NB4 (cell line): ENCODE measurements at places on chromosomes 1 and 21.

- no peak for DNase-seq
Measured at GRCh38 chr1:26353976-26354820, at the start of gene CRYBG2. Gene CRYBG2, minus strand, starts transcription at chr1:26354130. Its CDS starts 7,473 bp downstream, at chr1:26346657.

GRCh38 chr21:15309721-15310120, 244.9 kb upstream of the NRIP1 start:
- no peak for DNase-seq

GRCh38 chr1:228336308-228337030, 70.2 kb downstream of the TRIM11 start:
- DNase-seq: no peak

- no peak for DNase-seq
Measured at GRCh38 chr21:30306884-30307283, 13.2 kb downstream of the KRTAP26-1 start.

- no peak for DNase-seq
Measured at GRCh38 chr1:162021124-162021523, 2.5 kb downstream of the OLFML2B start.

DNA sequence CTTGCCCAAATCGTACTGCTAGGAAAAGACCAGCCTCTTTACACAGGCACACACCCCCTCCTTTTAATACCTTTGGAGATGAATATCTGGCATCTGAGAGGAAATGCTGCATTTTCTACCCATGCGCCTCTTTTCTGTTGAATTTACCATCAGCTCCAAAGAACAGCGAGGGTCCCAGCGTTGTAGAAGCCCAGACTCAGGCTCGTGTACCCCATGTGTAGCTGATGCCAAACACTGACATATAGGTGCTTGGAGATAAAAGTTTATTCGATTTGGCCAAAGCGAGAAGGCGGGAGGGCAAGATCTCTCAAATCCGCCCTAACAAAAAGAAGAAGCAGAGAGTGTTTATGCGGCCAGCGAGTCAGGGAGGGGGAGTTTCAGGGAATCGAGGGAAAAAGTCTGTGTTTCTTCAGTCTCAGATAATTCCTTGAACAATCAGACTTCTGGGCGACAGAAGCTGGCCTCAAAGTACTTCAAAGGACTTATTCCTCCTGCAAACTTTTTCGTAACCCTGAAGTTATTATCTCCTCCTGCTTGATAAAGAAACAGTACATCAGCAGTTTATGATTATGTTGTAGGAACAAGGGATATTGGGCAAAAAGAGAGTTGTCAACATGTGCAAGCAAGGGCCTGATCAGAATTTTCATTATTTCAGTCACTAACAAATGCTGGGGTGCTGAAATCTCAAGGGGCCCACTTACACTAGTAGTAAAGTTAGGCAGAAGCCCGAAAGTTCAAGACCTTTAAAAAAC, 642 bp upstream of the CREG1 start:
- DNase-seq: peak; percentile 45

GRCh38 chr21:41065539-41065938, 102.4 kb upstream of the BACE2 start:
- DNase-seq: no peak

- DNase-seq: no peak
Measured at GRCh38 chr1:39892601-39893595, 8.8 kb downstream of the MYCL start.

DNA sequence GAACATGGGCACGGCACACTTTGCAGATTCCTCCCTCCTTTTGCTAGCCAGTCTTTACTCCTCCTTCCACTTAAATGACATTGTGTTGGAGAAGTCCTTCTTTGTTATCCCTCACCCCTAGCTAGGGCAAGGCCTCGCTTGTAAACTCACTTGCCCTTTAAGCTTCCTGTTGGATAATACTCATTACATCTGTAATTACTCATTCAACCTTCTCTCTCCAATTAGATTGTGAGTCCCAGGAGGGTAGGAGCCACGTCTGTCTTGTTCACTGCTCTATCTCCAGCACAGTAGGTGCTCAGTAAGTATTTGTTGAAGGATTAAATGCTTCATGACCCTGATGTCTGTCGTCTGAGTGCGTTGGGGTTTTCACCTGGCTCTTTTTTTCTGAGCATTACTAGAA, 98.7 kb upstream of the USP24 start:
- no peak for DNase-seq

DNA sequence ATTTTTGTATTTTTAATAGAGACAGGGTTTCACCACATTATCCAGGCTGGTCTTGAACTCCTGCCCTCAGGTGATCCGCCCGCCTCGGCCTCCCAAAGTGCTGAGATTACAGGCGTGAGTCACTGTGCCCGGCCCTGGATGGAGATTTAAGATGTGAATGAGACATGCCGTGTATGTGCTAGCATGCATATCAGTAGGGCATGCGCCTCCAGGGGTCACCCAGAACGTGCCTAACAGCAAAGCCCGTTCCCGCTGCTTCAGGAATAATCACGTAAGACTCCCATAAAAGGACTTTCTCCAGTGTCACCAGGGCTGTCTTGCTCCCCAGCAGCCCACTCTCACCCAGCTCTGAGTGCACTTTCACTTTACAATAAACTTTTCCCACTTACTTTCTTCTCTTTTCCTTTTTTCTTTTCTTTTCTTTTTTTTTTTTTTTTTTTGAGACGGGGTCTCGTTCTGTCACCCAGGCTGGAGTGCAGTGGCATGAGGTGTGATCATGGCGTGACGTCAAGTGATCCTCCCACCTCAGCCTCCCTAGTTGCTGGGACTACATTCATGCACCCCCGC, 46.9 kb upstream of the DISP3 start:
- DNase-seq: no peak

GRCh38 chr1:114979278-114979891, 50.2 kb upstream of the TSHB start:
- DNase-seq: peak; percentile 61

DNA sequence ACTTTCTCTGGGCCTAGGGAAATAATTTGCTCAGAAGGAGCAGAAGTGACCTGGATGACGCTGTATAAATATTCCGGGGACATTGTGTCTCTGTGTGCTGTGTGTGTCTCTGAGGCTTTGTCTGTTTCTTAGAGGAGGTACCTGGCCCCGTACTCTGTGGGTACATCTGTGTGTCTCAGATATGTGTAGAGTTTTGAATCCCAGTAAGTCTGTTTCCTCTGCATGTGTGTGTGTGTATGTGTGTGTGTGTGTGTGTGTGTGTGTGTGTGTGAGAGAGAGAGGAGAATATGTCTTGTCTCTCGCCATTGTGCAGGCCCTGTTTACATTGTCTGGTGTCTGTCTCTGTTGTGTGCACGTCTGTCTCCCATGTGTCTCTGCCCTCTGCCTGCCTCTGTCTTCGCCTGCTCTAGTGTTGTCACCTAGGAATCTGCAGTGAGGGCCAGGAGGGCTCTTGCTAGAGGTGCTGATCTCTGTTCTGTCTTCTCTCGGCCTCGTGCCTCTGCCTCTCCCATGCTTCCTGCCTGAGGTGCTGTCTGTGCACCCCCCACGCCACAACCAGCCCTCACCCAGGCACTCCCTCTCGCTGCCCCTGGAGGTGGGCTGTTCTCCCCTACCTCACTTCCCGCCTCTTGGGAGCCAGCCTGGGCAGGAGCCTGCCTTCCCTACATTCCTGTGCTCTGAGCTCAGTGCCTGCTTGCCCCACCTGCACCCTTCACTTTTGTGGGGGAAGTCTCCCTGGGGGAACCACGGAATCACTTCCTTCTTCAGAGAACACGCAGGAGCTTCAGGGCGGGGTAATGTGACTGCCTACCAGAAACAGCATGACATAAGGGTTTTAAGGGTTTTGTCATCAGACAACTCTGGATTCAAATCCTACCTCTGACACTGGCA, 5.9 kb downstream of the MAP7D1 start:
- peak; percentile 80 for DNase-seq

DNA sequence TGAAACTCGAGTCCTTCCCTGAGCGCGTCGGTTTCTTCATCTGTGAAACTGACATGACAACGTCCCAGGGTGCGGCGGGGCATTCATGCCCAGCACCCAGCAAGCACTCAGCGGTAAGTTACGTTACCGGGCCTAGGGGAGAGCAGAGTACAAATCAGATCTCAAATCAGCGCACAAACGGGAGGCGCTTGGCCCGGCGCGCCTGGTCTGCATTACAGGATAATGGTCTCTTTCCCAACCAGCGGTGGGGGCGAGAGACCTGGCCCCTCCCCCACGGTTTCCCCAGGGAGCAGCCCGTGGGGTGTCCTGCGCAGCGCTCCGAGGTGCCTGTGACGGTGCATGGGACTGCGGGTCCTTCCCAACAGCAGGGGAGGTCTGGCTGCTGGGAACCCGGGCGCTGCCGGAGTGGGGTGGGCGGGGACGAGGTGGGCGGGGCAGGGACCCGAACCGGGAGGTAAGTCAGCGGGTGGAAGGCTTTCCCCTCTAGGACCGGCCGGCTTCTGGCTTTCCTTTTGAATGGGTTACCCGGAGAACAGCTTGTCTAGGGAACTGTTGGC, 1.0 kb downstream of the TMEM51 start:
- DNase-seq: no peak

- no peak for DNase-seq
Measured at GRCh38 chr1:226436472-226436854, 28.6 kb upstream of the PARP1 start.

DNA sequence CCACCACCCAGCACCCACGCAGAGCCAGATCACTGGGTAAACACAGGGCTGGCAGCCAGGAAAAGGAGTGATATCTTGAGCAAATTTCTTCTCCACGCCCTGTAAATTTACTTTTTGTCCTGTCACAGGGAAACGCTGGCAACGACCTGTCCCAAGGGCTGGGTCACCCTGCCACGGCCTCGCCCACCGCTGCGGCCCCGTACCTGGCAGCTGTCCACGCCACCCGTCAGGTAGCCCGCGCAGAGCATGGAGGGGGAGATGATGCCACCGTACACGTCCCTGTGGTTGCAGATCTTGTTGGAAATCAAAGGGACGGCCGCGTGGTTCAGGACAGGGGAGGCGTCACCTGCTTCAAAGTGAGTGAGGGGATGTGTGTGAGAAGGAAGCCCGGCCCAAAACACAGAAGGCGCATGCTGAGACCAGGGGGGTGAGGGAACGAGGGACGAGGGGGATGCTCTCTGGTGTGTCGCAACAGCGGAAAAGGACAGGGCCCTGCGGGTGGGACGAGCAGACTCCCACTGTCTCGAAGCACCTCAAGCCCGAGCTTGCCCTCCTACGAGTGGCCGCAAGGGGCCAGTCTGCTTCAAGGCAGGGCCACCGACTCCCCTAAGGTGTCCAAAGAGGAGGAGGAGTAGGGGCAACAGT, 10.1 kb upstream of the TFF1 start:
- DNase-seq: peak; percentile 54
